Stimulated activated CD8-positive, alpha-beta memory T cell treated with anti-CD3 and anti-CD28 coated beads, Interleukin-7, amount 100 ng/mL, for 1 hour (primary cell): ENCODE measurements at places on chromosomes 1 and 21.

DNA sequence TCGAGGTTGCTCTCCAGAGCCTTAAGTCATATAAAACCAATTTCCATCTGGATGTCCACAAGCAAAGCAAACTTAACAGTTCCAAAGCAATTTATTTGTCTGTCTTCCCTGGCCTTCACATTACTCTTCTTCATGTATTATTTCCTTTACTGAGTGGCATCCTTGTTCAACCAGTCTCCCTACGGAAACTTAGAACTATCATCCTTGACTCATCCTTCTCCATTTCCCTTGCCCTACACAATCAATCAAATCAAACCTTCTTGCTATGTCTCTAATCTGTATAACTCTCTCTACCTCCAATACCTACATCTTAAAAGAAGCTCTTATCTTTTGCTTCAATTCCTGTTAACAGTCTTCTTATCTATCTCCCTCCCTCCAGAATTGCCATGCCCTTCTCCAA lies 25.4 kb downstream of the EGLN1 start:
- DNase-seq, result no peak

- no peak for DNase-seq
Observed at GRCh38 chr21:41926117-41926806, 27.6 kb downstream of the C2CD2 start.

DNA sequence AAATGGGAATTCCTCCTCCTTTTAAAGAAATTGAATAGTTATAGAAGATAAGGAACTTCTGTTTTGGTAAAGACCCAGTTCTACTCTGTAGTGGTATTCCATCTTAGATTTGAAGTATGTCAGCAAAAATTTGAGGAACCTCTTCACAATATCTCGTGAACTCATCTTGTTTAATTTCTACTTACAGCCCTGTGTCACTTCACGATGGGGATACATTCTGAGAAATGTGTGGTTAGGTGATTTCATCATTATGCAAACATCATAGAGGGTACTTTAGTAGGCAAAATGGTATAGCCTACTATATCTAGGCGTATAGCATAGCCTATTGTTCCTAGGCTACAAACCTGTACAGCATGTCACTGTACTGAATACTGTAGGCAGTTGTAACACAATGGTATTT lies 36.0 kb downstream of the ALG6 start:
- no peak for DNase-seq

DNA sequence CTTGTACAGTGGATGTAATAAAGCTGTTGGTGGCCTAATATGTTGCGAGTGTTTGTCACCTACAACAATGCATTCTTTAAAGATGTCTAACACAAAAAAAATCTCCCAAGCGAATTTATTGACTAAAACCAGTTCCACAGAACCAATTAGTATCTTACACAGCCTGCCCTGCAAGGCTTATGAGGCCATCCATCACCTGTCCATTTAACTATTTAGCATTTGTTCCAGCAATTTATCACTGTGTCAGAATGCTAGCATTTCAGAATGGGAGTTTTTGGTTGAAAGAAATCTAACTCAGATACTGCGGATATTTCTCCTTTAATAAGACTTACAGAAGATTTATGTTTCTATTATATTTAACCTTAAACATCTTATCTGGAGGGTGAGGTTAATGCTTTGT lies 831.1 kb upstream of the PRMT6 start:
- DNase-seq, result no peak

- no peak for DNase-seq
Observed at GRCh38 chr1:158654571-158654970, 31.9 kb downstream of the SPTA1 start.

DNA sequence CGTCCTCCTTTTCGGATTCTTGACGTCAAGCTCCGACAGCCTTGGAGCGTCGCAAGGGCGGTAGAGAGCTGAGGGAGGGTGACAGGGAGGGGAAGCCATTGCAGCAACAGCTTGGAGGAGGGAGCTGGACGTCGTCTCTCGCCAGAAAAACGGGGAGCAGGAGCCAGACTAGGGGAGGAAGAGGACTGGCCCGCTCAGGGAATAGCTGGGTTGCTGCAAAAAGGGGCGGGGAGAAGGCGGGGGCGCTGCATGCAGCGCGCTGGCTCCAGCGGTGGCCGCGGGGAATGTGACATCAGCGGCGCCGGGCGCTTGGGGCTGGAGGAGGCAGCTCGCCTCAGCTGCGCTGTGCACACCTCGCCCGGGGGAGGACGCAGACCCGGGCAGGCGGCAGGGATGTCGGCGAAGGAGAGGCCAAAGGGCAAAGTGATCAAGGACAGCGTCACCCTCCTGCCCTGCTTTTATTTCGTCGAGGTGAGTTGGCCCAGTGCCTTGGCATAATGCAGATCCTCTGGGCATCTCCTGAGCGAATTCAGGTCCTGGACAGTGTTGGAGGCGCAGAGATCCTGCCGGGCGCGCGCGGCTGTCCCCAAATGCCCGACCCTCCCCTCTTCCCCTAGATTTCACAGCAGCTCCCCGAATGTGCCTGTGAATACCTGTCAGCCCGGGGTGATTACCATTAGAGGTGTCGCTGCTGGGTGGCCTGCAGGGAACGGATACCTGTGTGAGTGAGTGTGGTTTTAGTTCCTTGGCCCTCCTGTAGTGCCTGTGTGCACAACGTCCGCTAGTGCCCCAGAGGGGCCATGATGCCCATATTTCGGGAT lies at the start of gene PLPPR4:
Gene PLPPR4, plus strand, starts transcription at position 292 of the 821 bp plus-strand sequence. Its CDS starts 102 bp downstream, at position 394.
- DNase-seq, result no peak

GRCh38 chr1:230230273-230230672 lies 163.2 kb downstream of the GALNT2 start:
- no peak for DNase-seq
